ENCODE measurements at places on chromosomes 7 and 10.

DNA sequence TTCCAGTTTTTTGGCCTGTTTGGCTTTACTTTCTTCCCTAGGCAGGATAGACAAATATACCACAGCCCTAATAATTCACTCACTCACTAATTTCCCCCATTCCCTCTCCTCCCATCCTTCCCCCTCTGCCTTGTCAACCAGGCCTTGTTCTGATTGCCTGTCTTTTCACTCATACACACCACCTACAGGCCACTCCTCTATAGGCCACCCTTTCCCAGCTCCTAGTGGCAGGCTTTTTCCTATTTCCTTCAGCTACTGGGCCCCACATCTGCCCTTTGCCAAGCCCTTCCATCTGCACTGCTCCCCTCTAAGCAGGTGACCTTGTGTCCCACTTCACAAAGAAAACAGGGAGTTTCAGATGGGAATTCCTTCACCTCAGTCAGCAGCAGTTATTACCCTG, 59.8 kb upstream of the MSRB2 start:
- no peak for DNase-seq

- no peak for DNase-seq
Observed at GRCh38 chr7:26409661-26410547, 118.2 kb downstream of the SNX10 start.

DNA sequence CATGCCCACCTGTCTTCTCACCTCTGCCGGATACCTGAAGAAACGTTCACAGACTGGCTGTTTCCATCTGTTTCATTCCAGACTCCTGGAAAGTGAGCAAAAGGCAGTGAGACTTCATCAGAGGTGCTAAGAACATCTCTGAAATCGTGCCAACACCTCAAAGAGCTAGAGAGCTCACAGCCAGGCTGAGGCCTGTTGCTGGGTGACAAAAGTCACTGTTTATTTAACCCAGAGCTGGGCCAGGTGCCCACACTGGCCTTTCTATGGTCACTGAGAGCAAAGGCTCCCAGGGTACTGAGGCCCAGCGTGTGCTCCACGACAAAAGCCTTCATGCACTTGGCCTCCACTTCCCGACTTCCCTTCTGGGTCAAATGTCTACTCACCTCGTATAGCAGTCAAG, 3.7 kb upstream of the NANOS1 start:
- DNase-seq = no peak

- no peak for DNase-seq
Observed at GRCh38 chr10:32121648-32122047, 65.4 kb upstream of the KIF5B start.

GRCh38 chr10:3687510-3688081, 97.4 kb downstream of the KLF6 start:
- DNase-seq = no peak

- no peak for DNase-seq
Observed at GRCh38 chr10:2910656-2911055, 156.7 kb upstream of the PFKP start.
